ENCODE measurements at places on chromosomes 5 and 9.

- H3K4me3 ChIP-seq = no peak overlapping the region
- no peak for DNase-seq
- H3K4me1 ChIP-seq = peaks cover 6% of the 10 kb centered on the region
- H3K27ac ChIP-seq = no peak overlapping the region
These were observed 21.4 kb upstream of the HMHB1 start for GRCh38 chr5:143790457-143791112.

DNA sequence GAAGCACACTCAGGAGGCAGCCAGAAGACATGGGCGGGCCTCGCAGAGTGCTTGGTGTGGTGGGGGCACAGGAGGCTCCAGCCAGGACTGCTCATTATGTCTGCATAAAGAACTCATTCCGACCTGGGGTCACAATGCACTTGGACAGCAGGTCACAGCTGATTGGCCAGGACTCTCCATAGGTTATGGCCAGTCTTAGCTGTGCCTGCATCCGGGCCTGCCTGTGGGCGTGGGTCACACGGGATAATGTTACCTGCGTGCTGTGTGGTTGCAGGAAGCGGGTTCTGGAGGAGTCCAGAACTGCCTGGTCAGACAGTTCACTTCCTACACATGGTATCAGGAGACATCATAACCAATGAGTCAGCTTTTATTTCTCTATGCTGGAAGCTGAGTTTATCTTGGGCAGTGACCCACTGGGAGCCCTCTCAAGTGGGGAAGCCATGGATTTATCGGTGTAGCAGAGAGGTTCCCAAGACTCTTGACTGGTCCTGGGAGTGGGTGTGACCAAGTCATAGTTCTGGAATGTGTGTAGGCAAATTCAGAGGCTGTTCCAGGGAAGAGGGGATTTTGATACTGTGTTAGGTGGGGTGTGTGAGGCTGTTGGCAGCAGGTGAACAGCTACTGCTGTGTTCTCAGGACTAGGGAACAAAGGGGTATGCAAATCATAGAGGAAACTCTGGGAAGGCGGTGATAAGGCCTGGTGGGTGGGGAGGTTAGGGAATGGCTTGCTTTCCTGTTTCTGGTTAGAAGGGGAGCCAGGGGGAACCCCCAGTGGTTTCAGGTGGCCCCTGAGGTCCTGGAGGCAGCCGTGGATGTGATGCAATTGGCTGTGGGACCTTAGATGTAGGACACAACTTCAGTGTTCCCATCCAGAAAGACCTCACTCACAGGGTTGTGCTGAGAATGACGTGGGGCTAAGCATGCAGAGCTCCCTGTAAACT lies 51.3 kb downstream of the ARHGEF37 start:
- peak; percentile 32 for DNase-seq
- no peaks in the 10 kb centered on the region for H3K27me3 ChIP-seq
- no peak overlapping the region for H3K4me3 ChIP-seq
- no peaks in the 10 kb centered on the region for H3K36me3 ChIP-seq
- H3K27ac ChIP-seq = peak overlapping the region; percentile 66

DNA sequence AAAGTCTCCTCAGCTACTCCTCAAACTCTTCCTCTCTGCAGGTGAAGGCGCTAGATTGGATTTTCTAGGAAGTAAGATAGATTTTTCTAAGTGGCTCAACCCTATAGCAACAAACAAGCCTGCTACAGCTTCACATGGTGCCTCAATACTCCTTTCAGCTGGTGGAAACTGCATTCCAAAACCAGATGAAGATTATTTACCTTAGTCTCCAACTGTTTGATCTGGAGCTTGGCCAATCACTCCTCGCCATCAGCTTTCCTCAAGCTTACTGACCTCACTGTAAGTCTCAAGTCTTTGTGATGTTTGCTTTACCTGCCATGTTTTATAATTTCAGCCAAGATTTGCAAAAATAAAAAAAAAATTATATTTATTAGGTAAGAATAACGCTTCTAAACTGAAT lies 622.4 kb downstream of the CHSY3 start:
- no peaks in the 10 kb centered on the region for H3K36me3 ChIP-seq
- peaks cover 2% of the 10 kb centered on the region for H3K27me3 ChIP-seq
- DNase-seq = no peak
- H3K4me3 ChIP-seq = no peak overlapping the region
- no peak overlapping the region for H3K27ac ChIP-seq

DNA sequence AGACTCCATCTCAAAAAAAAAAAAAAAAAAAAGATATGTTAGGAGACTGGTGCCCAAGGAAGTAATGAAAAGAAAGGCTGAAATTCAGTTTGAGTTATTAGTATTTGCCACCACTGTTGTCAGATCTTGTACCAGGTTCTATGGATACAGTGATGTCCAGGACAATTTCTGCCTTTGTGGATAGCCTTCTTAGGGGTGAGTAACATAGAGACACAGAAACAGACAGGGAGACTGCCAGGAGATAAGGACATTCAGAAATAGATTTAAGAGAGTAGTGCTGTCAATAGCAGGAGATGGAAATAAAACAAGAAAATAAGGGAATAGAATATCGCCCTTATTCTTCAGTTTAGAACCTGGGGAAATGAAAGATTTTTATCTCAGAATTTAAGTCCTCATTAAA lies 6.3 kb upstream of the SPINK14 start:
- no peak overlapping the region for H3K27ac ChIP-seq
- H3K27me3 ChIP-seq = no peaks in the 10 kb centered on the region
- H3K4me3 ChIP-seq = no peak overlapping the region
- H3K4me1 ChIP-seq = no peaks in the 10 kb centered on the region

GRCh38 chr9:14909961-14910805 lies at the start of gene FREM1:
TSS of gene FREM1 (minus strand) at chr9:14910428. CDS start at chr9:14868977, 41,451 bp downstream.
- no peaks in the 10 kb centered on the region for H3K4me1 ChIP-seq
- no peak for DNase-seq
- H3K27ac ChIP-seq = no peak within 1 kb of the TSS
- H3K36me3 ChIP-seq = no peaks in the 10 kb centered on the region
- no peaks in the 10 kb centered on the region for H3K27me3 ChIP-seq
- no peak within 1 kb of the TSS for H3K4me3 ChIP-seq
